Activated CD4-positive, alpha-beta memory T cell treated with anti-CD3 and anti-CD28 coated beads for 36 hours (primary cell): ENCODE measurements at places on chromosomes 12 and 14. TPM values are rescaled to one million over a fixed set of nuclear protein-coding genes. Genes with fewer than 3 reads are reported as not detected.
A peak's percentile ranks its signal among the peaks of the same experiment; 100 is the strongest.

Gene CYP27B1
- 7.1 TPM for total RNA-seq

Gene MYF5
- not detected for total RNA-seq

GRCh38 chr12:8742501-8742900, 44.7 kb downstream of the RIMKLB start:
- DNase-seq: no peak
- no peak overlapping the region for H3K4me3 ChIP-seq
- no peak overlapping the region for H3K27ac ChIP-seq
- H3K4me1 ChIP-seq: no peaks in the 10 kb centered on the region
- H3K36me3 ChIP-seq: peaks cover 4% of the 10 kb centered on the region
- H3K27me3 ChIP-seq: no peaks in the 10 kb centered on the region

DNA sequence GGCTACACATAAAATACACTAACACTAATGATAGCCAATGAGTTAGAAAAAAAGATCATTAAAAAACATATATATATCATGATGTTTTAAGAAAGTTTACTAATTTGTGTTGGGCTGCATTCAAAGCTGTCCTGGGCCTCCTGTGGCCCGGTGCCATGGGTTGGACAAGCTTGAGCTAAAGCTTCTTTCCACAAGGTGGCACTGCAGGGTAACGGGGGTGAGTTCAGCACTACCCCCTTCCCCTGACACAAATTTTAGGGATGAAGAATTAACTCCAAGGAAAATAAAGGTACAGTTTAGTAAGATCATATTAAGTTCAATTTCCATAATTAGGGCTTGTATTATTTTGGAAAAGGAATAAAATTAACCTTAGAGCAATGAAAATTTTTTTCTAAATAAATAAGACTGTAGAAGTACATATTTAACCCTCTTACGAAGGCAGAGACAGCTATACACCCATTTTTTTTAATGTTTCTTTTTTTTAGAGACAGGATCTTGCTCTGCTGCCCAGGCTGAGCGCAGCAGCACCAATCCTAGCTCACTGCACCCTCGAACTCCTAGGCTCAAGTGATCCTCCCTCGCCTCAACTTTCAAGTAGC, 38.9 kb downstream of the PPP1R13B start:
- H3K4me1 ChIP-seq: peaks cover 14% of the 10 kb centered on the region
- no peaks in the 10 kb centered on the region for H3K27me3 ChIP-seq
- H3K36me3 ChIP-seq: no peaks in the 10 kb centered on the region
- DNase-seq: peak; percentile 72
- H3K4me3 ChIP-seq: no peak overlapping the region
- H3K27ac ChIP-seq: no peak overlapping the region

DNA sequence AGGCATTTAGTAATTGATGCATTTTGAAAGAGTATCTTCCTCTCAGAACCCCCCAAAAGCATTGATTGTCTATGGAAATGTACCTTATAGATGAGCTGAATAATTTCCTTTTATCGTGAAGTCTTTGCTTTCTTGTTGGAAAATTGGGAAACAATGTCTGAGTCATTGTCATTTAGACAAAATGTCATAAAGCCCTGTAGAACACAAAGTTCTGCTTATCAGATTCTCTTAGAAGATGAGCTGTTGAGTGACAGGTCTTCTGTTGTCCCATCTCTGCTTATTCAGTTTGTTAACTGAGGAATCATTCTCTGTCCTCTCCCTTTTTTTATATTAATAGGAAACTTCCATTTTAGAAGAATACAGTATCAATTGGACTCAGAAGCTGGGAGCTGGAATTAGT, 22.9 kb downstream of the MAPKAPK5 start:
- DNase-seq: no peak
- H3K27me3 ChIP-seq: no peaks in the 10 kb centered on the region
- no peak overlapping the region for H3K4me3 ChIP-seq
- H3K4me1 ChIP-seq: peaks cover 9% of the 10 kb centered on the region
